ENCODE measurements at places on chromosomes 1 and 21.

- DNase-seq, result no peak
Observed at GRCh38 chr21:32816261-32816660, 44.7 kb upstream of the PAXBP1 start.

GRCh38 chr1:113058941-113059706 lies 13.9 kb upstream of the LRIG2 start:
- DNase-seq, result no peak

GRCh38 chr1:3504822-3505153 lies 50.3 kb downstream of the ARHGEF16 start:
- DNase-seq, result no peak

GRCh38 chr1:42003433-42003832 lies 84.7 kb upstream of the HIVEP3 start:
- DNase-seq, result no peak

GRCh38 chr1:42529724-42530181 lies 66.7 kb downstream of the CCDC30 start:
- DNase-seq, result no peak

DNA sequence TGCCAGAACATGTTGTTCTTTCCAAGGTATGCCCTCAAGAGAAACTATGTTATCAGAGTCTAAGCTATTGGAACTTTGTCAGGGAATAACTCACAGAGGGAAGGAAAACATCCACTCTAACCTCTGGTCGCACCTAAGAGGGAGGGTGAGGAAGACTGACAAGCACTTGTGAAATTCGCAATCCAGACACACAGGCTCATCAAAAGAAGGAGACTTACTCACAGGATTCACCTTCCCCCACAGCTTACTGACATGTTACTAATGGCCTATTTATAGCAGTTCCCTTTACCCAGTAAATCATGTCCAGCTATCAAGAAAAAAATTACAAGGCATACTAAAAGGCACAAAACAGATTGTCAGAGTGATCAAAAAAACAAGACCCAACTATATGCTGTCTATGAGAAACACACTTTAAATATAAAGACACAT lies 36.9 kb downstream of the WDR64 start:
- no peak for DNase-seq

- DNase-seq, result no peak
Observed at GRCh38 chr1:37246631-37247030, 212.3 kb upstream of the GRIK3 start.

DNA sequence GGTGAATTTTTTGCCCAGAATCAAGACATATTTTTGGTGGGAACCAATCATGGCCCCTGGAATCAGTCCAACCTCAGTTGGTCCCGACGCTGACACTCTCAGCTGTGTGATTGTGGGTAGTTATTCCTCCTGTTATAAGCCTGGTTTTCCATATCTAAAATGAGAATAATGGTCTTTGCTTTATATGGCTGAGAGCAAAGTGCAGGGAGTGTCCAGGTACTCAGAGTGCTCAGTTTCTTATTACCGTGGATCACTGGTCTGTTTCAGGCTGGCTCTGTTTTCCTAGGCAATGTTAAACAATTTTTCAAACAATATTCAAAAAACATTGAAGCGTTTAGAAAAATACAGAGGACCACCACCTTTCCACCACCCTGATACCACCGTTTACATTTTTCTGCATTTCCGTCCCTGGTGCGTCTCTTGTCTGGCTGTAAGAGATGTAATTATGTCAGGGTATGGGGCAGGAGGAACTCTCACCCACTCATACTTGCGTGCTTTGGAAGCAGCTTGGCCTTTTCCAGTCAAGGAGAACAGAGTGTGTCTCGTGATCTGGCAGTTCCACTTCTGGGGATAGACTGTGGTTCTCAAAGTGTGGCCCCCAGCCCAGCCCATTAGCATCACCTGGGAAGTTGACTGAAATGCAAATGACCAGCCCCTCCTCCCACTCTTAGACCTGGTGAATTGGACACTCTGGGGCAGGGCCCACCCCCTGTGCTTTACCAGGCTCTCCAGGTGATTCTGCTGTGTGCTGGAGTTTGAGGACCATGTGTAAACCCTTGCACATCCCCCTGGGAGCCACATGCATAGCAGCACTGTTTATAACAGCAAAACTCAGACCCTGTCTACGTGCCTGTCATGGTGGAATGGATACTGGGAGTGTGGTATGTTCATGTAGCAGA lies 6.8 kb downstream of the MX1 start:
- no peak for DNase-seq

- no peak for DNase-seq
Observed at GRCh38 chr21:44990921-44991320, 51.1 kb downstream of the SLX9 start.

- DNase-seq, result peak; percentile 46
Observed at GRCh38 chr1:248858096-248858890, 592 bp downstream of the ZNF692 start.

DNA sequence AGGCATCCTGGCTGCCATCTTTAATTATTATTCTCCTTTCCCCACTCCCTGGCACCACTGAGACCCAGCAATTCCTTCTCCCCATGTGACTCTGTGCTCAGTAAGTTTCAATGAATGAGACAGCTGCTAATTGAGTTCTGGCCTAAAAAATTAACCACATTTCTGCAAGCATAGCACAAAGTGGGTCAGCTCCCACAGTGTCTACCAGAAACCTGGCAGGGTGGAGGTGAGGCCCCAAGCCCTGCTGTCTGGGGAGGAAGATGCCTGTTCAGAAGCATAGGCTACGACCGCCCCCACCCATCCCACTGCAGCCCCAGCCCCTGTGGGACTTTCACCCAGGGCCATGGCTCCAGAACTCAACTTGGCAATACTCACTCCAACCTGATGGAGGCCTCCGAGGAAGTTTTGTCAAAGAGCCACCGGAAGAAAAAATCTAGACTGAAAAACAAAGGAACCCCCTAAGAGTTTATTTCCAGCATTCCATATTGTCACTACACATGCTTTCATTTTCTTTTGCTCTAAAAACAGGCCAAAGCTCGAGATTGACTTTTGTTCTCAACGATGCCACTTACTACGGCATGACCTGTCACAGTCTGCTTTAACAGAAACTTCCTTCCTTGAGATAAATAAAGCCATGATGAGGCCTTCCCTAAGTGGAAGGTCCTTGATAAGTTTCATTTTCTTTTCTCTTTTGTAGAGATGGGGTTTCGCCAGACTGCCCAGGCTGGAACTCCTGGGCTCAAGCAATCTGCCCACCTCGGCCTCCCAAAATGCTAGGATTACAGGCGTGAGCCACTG lies 26.5 kb downstream of the TMEM63A start:
- no peak for DNase-seq

GRCh38 chr1:168627370-168627769 lies 51.0 kb downstream of the XCL1 start:
- no peak for DNase-seq

GRCh38 chr1:214515544-214516433 lies 35.6 kb downstream of the PTPN14 start:
- no peak for DNase-seq

GRCh38 chr1:53736290-53736689 lies 2.7 kb downstream of the GLIS1 start:
- DNase-seq, result no peak

DNA sequence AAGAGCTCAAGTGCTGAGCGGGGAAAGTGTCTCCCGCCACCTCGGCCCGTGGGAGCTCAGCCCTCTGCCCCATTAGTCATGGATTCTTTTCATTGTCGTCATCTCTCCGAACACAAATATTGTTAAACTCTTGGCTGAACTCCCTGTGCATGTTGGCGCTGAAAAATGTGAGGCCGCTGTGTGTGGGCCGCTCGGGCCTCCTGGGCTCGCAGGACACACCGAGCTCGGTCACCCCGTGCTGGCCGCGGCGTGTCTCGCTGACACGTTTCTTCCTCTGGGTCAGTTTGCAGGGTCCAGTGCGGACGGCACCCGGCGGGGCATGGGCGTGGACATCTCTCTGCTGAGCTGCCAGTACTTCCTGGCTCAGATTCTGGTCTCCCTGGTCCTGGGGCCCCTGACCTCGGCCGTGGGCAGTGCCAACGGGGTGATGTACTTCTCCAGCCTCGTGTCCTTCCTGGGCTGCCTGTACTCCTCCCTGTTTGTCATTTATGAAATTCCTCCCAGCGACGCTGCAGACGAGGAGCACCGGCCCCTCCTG lies 25.6 kb downstream of the SLC45A1 start:
- no peak for DNase-seq

DNA sequence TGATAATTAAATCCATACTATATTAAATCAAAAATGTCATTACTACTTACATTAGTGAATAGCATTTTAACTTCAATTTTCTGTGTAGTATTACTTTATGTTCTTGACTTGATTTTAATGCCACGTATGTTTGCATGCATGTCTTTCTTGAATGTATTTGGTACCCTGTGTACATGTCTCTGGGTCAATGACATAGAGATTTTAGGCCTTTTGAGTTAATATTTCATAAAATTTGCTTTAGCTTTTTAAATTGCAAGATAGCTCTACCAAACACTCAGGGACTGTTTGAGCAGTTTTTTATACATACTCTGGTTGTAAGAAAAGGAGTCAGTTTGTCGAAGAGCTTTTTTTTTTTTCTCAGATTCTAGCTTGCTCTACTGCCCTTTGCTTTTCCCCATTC lies 1.5 kb downstream of the MLLT11 start:
- DNase-seq, result no peak

DNA sequence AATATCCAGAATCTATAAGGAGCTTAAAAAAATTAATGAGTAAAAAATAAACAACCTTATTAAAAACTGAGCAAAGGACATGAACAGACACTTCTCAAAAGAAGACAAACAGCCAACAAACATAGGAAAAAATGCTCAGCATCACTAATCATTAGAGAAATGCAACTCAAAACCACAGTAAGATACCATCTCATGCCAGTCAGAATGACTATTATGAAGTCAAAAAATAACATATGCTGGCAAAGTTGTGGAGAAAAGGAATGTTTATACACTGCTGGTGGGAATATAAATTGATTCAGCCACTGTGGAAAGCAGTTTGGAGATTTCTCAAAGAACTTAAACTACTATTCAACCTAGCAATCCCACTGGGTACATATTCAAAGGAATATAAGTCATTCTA lies 25.3 kb downstream of the PIGK start:
- DNase-seq, result no peak

GRCh38 chr1:14500041-14500440 lies 98.4 kb upstream of the KAZN start:
- no peak for DNase-seq

DNA sequence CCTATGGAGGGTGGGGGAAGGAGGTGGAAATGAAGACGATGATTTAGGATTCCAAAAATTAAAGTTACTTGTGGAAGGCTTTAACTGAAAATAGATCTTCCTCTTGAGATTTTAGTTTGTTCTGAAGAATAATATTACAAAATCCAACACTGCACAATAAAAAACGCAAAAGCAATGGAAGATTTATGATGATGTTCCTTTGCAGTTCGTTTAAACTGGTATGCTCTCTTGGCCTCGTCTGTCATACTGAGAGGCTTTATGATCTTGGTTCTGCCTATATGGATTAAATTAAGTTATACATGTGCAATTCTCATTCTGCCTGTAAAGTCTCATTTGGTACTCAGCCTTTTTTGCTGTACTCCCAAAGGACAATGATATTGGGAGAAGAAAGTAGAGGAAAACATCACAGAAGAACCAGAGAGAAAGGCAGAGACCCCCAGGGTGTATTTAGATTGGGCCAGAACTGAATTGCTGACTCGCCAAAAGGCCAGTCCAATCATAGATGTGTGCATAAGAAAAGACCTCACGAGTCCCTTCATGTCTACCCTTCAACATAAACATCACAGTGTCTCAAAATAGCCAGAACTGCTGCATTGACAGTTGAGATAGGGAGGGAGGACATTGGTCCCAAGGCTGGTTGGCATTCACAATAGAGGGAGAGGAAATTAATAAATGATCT lies 188.6 kb downstream of the GREM2 start:
- no peak for DNase-seq

GRCh38 chr21:34667761-34668160 lies 1.0 kb upstream of the CLIC6 start:
- no peak for DNase-seq

GRCh38 chr1:243924588-243925349 lies 74.7 kb upstream of the AKT3 start:
- DNase-seq, result no peak

DNA sequence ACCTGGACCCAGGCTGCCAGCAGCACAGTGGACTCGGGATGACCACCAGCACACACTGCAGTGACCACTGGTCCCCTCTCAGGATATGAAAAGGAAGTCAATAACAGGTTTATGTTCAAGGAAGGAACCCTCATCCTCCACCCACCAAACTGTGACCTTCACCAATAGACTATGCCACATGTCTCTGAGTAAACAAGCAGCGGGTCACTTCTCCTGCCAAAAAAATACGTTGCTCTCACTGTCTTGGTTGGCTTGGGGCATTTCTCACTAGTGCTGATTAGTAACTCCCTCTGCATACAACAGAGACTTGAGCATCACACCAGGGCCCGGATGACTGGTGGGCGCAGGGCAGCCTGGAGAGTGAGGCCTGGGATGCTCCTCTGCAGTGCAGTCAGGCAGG lies 25.9 kb downstream of the PARP1 start:
- DNase-seq, result no peak

DNA sequence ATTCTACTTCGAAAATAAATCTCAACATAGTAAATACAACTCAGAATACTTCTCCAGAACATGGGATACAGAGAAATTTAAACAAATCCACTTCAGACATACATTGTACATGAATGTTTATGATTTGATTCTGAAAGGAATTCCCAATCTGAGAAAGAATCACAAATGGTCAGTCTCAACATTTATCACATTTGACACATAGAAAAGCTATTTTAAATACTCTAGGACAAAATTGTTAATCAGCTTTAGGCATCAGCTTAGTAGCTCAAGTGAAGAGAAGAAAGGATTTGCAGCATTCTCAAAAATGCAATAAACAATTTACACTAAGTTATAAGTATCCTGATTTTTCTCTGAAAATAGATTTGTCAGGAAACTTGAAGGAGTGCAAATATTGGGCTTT lies 184.8 kb downstream of the PTPRC start:
- no peak for DNase-seq

DNA sequence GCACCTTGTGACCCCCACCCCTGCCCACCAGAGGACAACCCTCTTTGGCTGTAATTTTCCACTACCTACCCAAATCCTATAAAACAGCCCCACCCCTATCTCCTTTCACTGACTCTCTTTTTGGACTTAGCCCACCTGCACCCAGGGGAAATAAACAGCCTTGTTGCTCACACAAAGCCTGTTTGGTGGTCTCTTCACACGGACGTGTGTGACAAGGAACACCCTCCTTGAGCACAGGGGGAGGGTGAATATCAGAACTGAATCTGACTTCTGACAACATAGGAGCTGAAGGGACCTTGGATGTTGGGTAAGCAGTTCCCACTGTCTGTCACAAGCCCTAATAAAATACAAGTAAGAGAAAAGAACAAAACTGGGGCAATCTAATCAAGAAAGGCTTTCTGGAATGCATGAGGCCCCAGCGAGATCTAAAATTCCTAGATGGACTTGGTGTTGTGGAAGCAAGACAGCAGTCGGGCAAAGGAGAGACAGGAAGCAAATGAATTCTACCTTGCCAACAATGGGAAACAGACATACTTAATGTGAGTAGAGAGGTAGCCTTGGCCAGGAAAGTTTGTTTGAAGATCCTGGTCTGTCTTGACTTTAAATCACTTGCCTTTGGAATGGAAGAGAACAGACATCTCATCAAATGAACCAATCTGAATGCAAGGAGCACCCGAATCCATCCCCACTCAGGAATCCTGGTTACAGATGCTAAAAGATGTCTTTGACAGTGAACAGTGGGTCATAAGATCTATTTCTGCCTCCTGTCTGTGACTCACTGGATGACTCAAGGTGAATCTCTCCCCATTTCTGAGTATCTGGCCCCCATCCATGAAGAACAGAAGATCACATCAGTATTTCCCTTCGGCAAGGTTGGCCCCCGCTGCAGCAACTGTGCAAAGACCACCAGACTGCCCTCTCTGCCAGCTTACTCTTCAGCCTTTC lies 53.3 kb downstream of the OLFML3 start:
- no peak for DNase-seq

All from hypothalamus (tissue), 51 donors.